ENCODE measurements at places on chromosomes 7 and 10. TPM values are rescaled to one million over a fixed set of nuclear protein-coding genes. Genes with fewer than 3 reads are reported as not detected.

GRCh38 chr10:92156874-92157773 is 133.8 kb downstream of the CPEB3 start:
- no peak for DNase-seq

GRCh38 chr7:40186586-40186985 is 51.8 kb downstream of the SUGCT start:
- no peak for DNase-seq

AKR1C2 gene
- total RNA-seq = not detected

GRCh38 chr10:98030093-98030821 is at the start of gene CRTAC1:
Gene CRTAC1, minus strand, starts transcription at chr10:98030621. Its CDS starts 149 bp downstream, at chr10:98030472.
- no peak for DNase-seq

PTF1A gene
- total RNA-seq = not detected

GRCh38 chr7:8232999-8233847 is 28.7 kb downstream of the ICA1 start:
- no peak for DNase-seq

KNDC1 gene
- not detected for total RNA-seq

EZH2 gene
- 109 TPM for total RNA-seq

DNA sequence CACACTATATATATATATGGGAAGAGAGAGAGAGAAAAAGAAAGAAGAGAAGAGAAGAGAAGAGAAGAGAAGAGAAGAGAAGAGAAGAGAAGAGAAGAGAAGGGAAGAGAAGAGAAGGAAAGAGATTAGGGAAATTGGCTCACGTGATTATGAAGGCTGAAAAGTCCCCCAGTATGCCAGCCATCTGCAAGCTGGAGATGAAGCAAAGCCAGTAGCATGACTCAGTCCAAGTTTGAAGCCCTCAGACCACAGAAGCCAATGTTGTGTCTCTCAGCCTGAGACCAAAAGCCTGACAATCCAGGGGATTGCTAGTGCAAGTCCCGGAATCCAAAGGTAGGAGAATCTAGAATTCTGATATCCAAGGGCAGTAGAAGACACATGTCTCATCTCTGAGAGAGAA is 206.3 kb upstream of the PRSS1 start:
- no peak for DNase-seq

GRCh38 chr10:128254476-128254875 is 128.3 kb upstream of the MKI67 start:
- no peak for DNase-seq

GRCh38 chr10:120042705-120043104 is 150.2 kb downstream of the SEC23IP start:
- DNase-seq = no peak

GRCh38 chr10:17648243-17649035 is 4.5 kb downstream of the STAM start:
- DNase-seq = peak; percentile 70

- DNase-seq = no peak
Measured at GRCh38 chr10:131017566-131018285, 293.8 kb downstream of the TCERG1L start.

DNA sequence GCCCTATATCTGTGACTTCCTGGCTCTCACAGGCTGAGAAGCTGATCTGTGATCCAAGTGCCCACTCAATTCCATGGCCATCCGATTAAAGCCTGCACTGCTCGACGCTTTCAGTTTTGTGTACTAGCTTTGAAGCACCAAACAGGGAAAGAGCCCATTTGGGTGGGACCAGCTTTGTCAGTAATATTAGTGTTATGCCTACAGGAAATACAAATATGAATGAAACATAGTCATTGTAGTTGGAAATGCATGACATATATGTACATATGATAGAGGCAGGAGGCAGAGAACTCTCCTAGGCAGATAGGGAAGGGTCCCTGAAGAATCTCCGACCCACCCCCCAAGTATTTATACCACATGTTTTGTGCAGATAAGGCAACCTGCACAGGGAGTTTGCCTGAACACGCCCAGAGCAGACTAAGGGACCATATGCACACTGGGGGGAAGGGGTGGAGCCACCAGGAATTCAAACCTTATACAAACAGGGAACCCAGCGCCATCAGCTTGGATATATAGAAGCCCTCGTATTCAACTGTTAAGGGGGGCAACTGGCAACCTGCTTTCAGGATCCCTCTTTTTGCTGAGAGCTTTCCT is 653.2 kb downstream of the PARD3 start:
- DNase-seq = no peak

ARMC3 gene
- total RNA-seq = not detected

DNA sequence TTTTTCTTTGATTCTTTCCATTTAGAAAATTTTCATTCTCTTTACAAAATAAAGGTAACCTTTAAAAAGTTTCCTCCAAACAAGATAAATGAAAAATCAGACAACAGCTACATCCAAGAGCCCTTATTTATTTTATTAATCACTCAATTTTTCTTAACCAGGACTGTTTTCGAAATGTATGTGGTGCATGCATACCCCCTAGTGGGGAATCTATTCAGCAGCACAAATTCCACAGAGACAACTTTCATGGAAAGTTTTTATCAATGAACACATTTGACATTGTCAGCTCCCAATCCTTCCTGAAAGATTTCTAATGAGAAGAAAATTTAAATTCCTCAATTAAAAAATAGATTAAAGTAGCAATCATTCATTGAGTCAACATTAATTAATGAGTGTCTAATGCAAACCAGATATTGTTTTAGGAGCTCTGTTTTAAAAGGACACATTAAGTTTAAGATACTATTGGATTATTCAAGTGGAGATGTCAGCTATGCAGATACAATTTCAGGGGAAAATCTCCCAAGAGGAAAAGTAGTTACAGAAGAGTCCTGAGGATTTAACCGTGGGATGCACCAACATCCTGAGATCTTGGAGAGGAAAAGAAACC is 5.2 kb upstream of the HTR7 start:
- DNase-seq = no peak

DNA sequence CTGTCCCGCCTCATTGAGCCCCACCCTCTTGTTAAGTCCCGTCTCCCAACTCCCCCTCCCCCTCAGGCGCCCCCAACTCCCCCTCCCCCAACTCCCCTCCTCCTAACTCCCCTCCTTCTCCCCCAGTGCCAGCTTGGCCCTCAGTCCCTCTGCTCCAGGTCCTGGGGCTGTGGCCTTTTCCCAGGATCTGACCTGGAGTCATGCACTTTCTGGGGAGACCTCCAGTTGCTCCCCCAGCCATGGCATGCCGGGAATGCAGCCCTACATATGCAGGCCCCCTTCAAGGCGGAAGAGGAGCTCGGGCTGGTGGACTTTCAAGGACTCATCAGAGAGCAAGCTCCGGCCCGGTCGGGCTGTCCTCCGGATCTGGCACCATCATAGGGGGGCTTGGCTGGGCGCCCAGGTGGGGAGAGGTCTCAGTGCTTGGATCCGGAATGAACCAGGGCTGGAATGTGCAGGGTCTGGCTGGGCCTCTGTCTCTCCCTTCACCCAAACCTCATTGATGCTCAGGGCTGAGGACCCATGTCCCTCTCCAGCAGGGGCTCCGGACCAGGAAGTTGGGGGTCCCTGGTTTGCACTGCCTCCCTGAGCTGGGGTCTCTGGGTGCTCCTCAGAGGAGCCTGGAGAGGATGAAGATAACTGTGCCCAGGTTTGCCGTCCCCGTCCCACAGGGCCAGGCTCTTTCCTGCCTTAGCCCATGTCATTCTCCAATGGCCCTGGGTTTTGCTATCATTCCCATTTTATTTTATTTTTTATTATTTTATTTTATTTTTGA is 41.1 kb downstream of the TMEM270 start:
- DNase-seq = no peak

ALDH18A1 gene
- total RNA-seq = 128 TPM

CELF2 gene
- 139 TPM for total RNA-seq

- no peak for DNase-seq
Measured at GRCh38 chr10:50432211-50433009, 181.1 kb upstream of the ASAH2 start.

- DNase-seq = no peak
Measured at GRCh38 chr7:15043931-15044330, 141.4 kb upstream of the DGKB start.

DNA sequence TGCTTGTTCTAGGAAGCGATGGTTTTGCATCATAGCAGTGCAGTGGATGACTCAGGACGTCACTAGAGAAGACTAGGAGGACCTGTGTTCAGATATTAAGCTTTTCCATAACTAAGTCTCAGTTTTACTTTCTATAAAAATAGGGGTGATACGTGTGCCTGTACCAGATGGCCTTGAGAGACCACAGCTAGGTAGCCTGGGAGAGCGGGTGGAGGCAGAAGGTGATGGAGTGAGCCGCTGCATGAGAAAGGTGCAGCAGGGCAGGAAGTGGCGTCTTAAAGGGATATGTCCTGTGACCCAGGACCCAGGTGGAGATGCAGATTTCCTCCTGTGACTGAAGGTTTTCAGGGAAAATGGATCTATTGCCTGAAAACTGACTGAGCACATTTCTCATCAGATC is 304.9 kb downstream of the CDC14C start:
- no peak for DNase-seq

- no peak for DNase-seq
Measured at GRCh38 chr7:25575634-25576033, 347.3 kb upstream of the NPVF start.

DNA sequence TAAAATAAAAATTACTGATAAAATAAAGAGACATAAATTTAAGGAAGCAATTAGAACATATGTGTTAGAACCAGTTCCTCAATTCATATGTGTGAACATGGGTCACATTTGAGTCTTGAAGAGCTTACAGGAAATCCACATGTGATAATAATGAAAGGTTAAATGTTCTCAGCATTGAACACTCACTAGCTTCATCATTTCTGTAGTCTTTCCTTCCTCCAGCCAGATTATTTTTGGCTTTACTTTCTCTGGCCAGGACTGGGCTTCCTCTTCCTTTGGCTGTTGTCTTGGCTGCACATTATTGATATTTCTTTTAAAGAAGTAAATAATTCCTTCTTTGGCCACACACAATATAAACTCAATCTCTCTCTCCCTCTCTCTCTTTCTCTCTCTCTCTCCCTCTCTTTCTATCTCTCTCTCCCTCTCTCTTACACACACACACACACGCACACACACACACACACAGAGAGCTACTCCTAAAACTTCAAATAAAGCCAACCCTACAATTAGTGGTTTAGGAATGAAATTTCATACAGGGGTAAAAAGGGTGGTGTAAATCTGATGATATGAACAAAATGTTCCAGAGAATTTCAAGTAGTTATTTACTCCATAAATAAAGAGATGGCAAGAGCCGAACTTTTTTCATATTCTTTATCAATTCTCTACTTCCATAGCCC is 171.2 kb downstream of the REEP3 start:
- no peak for DNase-seq

- DNase-seq = no peak
Measured at GRCh38 chr10:70943249-70943648, 54.9 kb upstream of the PCBD1 start.

JCAD gene
- 0.02 TPM for total RNA-seq

- DNase-seq = no peak
Measured at GRCh38 chr7:30413864-30414263, 64.7 kb downstream of the NOD1 start.

- DNase-seq = no peak
Measured at GRCh38 chr7:99460651-99461050, 5.3 kb downstream of the ATP5MF start.

GRCh38 chr7:92319243-92319642 is 73.5 kb downstream of the ANKIB1 start:
- no peak for DNase-seq

DNA sequence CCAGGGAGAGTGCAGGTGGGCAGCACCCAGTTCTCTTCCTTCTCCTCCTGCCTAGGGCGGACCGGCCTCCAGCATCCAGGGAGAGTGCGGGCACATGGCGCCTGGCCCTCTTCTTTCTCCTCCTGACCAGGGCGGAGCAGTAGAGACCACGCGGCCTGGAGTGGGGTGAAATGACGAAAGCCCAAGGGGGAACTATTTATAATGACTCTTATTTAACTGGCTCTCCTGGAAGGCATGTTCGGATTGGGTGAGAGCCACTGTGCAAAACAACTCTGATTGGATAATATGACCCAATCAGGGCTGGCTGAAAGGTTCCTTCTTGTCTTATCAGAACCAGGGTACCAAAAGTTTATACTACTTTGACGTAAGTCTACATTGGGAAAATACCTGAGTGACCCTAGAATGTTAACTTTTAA is 63.1 kb downstream of the ZNF37A start:
- DNase-seq = no peak

EMX2 gene
- total RNA-seq = not detected

NPFFR1 gene
- not detected for total RNA-seq

- DNase-seq = no peak
Measured at GRCh38 chr7:41874201-41874785, 171.4 kb upstream of the INHBA start.

- no peak for DNase-seq
Measured at GRCh38 chr7:43850348-43851116, 18.8 kb downstream of the MRPS24 start.

GRCh38 chr7:211715-212058 is 19.3 kb downstream of the FAM20C start:
- DNase-seq = no peak

GRCh38 chr10:26721561-26721960 is 24.1 kb downstream of the PDSS1 start:
- DNase-seq = no peak

- no peak for DNase-seq
Measured at GRCh38 chr10:88313878-88314277, 269.2 kb downstream of the RNLS start.

TMEM229A gene
- total RNA-seq = not detected

DNA sequence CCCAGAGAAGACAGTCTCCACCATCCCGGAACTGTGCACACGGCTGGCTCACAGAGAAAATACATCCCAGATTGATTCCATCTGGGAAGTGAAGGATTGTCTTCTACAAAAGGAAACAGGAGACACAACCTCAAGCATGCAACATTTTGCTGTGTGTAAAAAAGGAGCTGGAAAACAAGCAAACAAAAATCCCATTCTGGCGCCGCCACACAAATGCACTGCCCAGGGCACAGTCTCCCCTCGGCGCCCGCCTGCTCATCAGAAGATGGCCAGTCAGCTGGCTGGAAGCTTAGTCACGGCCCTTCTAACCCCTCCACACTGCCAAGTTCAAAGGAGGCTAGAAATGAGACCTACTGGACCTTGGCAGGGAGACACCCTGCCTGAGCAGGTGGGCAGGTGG is 14.1 kb upstream of the CYTH3 start:
- DNase-seq = no peak

DNA sequence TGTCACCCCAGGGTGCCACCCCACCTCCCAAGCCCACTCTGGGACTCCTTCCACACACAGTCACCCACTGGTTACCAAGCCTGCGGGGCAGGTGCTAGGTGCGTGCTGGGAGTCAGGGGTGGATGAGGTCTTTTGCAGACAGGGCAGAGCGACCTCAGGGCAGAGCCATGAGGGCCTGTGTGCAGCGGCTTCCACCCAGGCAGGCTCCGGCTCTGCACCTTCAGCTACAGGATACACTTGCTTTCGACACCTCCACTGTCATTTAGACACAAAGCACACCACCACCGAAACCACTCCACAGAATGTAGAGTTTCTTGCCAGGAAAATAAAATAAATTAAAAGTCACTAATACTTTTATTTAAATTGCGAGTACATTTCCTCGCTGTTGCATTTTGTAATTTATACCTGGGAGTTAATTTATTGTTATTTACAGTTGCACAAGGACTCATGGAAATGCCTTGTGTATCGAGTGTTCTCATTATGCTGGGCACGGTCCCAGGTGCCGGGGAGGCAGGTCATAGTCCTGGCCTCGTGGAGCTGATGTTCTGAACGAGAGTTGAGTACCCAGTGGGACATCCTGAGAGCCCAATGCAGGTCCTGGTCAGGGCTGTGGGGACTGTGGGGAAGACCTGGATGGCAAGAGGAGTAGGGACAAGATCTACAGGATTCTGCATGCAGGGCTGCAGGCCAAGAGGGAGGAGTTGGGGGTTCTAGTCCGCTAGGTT is 127.8 kb downstream of the CUX1 start:
- DNase-seq = no peak

FFAR4 gene
- total RNA-seq = not detected

NEUROD6 gene
- not detected for total RNA-seq
